ENCODE measurements at places on chromosomes 3 and 15.

DNA sequence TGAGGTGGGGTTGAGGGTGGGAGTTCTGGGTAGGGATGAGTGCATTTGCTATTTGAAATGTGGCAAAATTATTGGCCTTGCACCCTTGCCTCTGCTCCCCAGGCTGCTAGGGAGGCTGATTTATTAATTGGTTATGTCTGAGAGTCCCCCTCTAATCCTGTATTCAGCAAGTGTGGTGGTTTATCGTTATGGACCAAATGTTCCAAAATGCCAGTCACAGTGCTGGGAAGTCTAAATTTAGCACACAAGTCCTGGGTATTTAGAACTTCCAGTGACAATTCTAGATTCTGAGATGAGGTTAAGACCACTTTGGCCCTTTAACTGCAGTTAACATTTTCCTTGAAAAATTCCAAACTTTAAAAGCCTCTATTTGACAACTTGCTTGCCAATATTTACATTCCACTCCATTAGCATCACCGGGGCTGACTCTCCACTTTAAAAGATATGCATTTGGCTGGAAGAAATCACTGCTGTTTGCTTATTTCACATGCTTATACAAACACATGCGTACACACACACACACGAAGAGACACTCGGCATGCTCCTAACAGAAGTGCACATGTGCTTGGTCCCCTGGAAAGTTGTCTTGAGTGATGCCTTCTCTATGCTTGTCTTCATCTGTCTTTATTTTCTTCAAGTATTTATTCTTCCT, 247.7 kb downstream of the IL20RB start:
- DNase-seq = no peak

DNA sequence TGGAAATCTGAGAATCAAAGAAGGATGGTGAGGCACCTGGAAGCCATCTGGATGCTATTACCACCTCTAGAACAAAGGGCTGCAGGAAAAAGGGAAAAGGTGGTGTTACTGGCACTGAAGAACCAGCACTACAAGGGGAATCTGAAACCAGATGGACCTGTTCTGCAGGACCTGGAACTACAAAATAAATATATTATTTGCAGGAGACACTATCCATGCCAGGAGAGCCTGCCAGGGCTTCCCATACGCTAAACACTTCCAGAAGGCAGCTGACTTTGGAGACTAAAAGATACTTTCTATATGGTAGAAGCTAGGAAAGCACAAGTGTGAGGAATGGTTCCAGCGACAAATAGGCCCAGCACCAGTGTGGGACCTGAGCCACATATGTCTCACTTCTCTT, 83.4 kb upstream of the POU1F1 start:
- DNase-seq = no peak

DNA sequence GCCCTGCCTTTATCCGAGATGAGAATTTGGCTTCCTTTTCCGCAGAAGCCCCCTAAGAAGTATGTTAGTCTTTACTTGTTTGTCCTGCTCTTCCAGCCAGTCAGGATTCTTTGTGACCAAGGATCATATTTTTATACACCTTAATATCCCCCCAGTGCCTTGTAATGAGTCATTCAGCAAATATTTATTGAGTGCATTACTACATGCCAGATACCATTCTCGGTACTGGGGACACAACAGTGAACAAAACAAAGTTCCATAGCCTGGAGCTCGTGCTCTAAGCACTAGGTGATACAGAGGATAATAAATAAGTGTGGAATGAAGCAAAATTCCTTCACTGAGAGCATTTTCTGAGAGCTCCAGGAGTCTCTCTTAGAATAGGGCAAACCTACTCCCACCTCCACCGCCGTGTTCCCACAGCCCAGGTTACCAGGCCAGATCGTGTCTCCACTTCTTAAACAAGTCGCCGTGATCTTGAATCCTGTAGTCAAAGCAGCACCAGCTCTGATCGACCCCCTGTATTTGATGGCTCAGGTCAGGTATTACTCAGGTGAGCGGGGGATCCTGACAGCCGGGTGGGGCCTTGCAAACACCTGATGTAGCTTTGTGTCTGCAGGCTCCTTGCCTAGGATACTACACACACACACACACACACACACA, 18.5 kb downstream of the TTC21A start:
- no peak for DNase-seq

GRCh38 chr3:15348246-15348645, 15.9 kb upstream of the SH3BP5 start:
- DNase-seq = no peak

GRCh38 chr15:46442901-46443590, 808.2 kb downstream of the SQOR start:
- no peak for DNase-seq

All from hematopoietic multipotent progenitor cell treated with erythropoietin and hydrocortisone succinate and interleukin-3 and kit ligand, for 6 days (in vitro differentiated cells).